ENCODE measurements at places on chromosomes 5 and 9.

GRCh38 chr5:33763435-33763834 lies 128.4 kb downstream of the ADAMTS12 start:
- DNase-seq: no peak

DNA sequence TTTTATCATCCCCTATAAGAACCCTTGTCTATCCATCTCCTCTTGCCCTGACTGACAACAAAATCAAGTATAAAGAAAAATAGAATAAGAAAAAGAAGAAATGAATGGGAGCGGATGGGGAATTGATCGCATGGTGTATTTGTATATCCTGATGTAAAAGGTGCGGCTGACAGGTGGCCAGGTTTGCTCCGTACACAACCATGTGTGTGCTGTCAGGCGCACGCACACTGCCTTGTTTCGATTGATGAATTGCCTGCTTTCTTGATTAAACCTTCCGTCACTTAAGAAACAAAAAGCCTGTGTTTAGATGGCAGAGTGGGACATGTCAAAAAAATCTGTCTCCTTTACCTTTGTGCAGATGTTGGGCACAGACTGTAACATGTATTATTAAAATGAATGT lies 102.6 kb downstream of the MVB12B start:
- DNase-seq: no peak

DNA sequence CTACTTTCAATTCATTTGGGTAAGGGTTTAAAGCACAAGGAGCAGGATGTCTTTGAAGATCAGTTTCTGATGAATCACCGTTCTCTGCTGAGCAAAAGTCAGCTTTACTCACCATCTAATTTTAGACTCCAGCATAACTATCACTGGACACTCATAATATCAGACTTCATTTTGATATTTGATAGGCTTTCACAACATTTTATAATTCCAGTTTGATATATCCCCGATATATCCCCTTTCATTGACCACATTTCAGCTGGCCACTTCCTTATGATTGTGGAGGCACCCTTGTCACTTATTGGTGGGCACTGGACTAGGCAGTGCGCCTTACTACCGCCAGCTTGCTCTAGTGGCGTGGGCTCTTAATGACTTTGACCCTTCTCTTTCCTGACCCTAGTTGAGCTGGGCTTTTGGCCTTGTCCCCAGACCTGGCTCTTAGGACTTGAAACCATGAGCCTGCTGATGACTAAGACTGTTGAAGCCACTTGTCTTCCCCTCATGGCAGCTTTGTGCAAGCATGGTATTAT lies 46.8 kb downstream of the CYSTM1 start:
- no peak for DNase-seq

GRCh38 chr5:127695346-127695745 lies 7.8 kb upstream of the CCDC192 start:
- no peak for DNase-seq

DNA sequence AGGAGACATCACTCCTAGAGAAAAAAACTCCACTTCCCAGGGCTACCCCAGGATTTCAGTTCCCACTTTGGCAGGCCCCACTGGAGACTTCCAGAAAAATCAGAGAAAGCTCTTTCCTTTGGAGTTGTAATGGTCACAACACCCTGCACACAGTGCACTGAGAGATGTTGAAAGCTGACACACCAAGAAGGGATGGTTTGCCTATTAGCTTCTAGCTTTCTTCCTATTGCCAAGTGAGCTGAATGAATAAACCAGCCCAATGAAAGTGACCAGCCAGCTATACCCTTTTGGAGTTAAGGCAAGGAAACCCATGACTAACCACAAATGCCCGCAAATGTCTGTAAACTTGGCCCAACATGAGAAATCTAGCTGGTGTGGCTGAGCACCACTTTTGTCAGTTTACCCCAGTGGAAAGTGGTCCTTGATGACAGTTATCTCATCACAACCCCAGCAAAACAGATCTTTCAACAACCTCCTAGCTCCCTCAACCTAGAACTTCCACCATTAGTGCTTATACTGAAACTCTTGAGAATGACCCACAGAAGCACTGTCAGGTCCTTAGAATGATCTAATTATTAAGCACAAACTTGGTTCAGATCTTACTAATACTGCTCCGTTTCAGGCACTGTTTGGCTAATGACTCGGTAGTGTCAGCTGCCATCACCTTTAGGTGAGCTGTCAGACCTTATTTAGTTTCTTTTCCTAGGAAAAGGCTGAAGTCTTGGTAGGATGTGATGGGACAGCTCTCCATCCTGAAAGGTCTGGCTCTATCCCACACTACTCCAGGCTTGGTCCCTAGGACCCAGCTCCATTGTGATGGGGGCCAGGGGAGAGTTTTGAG lies 11.2 kb downstream of the IRF1 start:
- no peak for DNase-seq

- DNase-seq: no peak
Observed at GRCh38 chr9:82354279-82354659, 365.7 kb downstream of the SPATA31D1 start.

GRCh38 chr9:119802621-119803020 lies 433.4 kb upstream of the BRINP1 start:
- no peak for DNase-seq

All from NCI-H2029 treated with DMSO at 0.1 percent for 48 hours (cell line).